ENCODE measurements at places on chromosomes 3 and 15.

- DNase-seq = no peak
Observed at GRCh38 chr15:47788685-47789084, 71.4 kb downstream of the SEMA6D start.

- no peak for DNase-seq
Observed at GRCh38 chr15:70625011-70625410, 138.3 kb downstream of the UACA start.

- no peak for DNase-seq
Observed at GRCh38 chr3:58575971-58576652, 1.1 kb downstream of the FAM107A start.

GRCh38 chr15:40320931-40321371 lies 2.5 kb upstream of the INAFM2 start:
- no peak for DNase-seq

DNA sequence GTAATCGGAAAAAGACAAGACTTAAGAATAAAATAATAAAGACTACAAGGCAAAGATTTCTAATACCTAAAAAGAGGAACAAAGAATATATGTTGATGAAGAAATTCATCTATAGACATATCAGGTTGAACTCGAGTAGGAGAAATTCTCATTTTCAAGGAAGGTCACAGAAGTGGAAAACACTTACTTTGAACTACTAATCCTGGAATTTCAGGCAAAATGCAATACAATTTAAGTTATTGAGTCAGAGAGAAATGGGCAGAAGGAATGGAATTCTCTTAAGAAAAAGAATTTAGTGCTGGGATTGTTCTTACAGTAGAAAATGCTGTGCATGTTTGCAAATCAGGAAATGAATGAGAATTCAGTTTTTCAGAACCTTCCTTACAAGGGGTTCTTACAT lies 135.9 kb upstream of the TGFBR2 start:
- no peak for DNase-seq

GRCh38 chr15:57102858-57103257 lies 184.4 kb downstream of the TCF12 start:
- no peak for DNase-seq

GRCh38 chr3:15151166-15151565 lies 52.2 kb upstream of the RBSN start:
- no peak for DNase-seq

- no peak for DNase-seq
Observed at GRCh38 chr3:170024581-170024980, 13.2 kb upstream of the GPR160 start.

- no peak for DNase-seq
Observed at GRCh38 chr3:143068059-143068458, 51.5 kb upstream of the CHST2 start.

DNA sequence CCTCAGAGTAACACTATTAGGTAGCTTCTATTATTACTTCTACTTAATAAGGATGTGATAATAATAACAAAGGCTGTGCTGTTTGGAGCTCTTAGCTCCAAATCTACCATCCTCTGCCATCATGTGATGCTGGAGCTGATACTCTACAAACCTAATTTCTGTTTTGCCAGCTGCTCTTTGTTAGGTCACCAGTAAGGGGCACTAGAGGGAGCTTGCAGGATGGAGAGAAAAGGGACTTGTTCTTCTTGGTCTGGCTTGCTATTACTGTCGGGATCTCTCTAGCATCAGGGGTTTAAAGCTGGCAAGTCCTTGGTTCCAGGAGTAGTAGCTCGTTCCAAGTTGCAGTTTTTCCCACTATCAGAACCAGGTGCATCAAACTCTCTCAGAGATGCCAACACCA lies 194.9 kb upstream of the KBTBD8 start:
- DNase-seq = no peak

- DNase-seq = no peak
Observed at GRCh38 chr3:184582646-184583577, 21.3 kb downstream of the EPHB3 start.

GRCh38 chr3:1576047-1576446 lies 483.2 kb downstream of the CNTN6 start:
- DNase-seq = no peak

- no peak for DNase-seq
Observed at GRCh38 chr15:67413770-67414390, 107.1 kb upstream of the C15orf61 start.

DNA sequence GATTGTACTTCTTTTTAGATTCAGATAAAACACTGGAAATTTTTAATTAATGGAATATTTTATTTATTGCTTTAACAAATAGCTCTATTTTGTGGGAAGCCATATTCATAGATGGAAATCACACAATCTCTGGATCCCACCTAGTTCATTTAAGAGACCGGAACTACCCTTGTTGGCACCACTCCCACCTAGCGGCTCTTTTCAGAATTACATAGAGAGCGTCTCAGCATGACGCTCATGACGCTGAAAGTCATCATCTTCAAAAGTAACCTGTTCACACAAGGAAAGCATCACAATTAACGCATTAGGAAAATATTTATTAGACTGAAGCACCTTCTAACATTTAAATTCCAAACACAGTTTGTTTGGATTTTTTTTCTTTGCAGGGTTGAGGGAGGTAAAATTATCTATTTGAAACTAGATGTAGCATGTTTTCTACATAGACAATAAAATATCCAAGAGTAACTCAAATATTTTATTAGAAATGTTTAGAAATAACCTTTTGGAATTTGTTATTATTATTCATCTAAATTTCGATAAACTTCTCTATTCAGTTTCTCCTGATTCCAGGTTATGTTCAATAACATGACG lies 214.9 kb upstream of the ARRDC4 start:
- DNase-seq = no peak

DNA sequence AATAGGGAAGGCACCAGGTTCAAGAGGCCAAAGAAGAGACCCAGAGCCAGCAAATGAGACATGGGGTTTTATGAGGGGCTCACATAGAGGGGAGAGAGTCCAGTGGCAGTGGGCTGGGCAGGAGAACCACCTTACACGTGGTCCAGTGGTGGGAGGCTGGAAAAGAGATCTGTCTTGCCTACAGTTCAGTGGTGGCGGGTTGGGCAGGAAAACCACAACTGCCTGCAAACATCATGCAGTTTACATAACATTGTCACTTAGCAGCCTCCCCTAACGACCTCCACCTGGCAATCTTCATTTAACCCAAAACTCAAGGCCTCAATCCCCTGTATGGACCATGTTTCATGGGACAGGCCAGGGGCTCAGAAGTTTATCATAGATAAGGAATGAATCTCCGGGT lies 29.1 kb downstream of the CRYGS start:
- no peak for DNase-seq

DNA sequence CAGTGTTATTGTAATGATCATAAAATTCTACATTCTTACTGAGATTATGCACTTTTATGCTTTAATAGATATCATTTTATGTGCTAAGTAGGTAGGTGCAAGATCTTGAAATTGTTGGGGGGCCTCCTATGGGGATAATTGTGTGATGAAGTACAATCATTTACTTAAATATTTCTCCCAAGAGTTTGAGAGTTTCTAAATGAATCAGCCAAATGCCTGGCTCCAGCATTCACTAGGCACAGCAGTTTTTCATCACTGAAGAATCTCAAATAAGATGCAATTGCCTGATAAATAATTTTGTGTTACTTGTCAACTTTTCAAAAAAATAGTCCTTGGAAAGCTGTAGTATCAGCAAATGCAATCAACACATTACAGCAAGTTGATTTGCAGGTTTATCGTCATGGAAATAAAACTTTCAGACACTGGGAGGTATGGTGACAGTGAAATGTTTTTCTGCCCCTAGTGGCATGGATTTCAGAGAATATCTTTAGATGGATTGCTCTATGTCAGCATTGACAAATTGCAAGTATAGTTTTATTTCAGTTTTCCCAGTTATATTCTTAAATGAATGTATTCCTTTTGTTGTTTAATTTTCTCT lies 167.1 kb downstream of the NEK11 start:
- DNase-seq = no peak

DNA sequence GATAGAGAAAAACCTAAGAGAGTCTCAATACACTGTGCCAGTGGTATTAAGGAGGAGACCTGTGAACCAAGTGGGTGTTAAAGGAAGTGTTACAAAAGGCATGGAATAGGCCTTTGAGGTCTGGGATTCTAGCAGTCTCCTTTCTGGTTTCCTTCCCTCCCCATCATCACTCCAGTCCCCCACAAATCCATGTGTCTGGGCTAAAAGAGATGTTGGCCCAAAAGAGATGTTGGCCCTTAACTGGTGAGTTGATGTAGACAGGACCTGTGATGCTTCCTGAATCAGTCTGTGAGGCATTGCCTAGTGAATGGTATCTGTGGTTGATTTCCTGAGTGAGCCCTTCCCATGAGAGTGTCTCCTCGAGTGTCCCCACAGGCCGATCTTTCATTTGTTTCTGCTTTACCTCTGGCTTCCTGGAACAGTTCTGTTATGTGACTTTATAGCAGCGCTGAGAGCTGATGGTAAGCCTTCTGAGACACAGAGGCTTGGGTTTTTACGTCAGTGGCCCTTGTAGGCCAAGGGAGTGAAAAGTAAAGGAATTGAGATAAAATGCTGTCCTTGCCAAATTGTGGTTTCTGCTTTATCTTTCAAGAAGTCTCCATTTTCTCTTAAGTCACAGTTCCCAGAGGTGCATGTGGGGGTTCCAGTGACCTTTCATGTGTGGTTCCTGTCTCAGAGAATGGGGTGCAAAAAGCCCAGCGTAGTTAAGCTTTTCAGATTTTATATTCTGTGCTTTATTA lies 87.8 kb downstream of the KLHL25 start:
- DNase-seq = no peak
